CD4-positive, alpha-beta T cell treated with Interleukin-6 for 4 hours (primary cell): ENCODE measurements at places on chromosomes 16 and 17.

DNA sequence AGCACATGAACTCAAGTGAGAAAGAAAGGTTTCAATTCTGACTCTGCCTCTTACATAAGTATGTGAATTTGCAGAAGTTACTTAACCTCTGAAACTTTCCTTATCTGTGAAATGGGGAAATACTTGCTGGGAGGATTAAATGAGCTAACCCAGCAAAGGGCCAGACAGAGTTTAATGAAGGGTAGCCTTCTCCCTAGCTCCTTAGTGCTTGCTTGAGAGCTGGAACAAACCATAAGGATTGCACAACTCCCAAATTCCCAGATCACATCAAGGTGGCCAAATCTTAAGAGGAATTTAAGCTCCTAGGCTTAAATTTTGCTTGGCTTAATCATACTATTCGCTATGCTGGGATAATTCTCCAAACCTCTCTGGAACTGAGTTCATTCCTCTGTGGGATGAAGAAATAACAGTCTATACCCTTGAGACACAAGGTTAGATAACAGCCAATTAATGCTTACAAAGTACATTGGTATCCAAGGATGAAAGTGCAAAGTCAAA is 11.8 kb upstream of the WSB1 start:
- DNase-seq, result no peak

DNA sequence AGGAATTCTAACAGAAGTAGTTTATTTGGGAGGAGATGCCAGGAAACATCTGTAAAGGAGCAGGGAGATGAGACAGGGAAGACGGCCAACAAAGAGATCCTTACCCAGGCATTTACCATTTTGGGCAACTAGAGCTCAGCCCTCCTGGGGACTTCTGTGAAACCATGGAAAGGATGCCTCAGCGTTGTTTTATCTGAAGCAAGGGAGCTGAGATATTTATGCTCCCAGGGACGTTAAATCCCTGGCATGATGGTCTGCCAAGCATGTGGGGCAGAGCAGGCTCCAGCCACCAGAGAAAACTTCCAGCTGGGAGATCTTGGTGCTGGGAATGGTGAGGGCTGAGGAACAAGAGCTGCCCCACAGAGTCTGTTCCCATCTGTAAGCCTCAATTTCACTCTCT is 114.8 kb upstream of the FOXF1 start:
- DNase-seq, result no peak

DNA sequence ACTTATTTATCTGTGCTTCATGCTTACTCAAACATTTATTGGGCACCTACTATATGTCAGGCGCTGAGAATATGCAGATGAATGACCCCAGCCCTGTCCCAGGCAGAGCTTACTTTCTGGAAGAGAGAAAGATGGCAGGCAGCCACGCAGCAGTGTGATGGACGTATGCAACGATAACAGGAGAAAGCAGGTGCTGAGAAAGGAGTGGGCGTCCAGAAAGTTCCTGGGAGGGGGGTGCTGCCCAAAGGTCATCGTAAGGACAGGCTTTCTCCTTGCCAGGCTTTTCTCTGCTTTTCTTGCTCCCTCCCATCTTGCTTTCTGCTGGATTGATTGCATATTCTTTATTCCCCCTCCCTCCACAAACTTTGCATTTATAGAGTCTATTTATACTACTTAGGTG is 124.5 kb downstream of the GAS7 start:
- DNase-seq, result no peak

DNA sequence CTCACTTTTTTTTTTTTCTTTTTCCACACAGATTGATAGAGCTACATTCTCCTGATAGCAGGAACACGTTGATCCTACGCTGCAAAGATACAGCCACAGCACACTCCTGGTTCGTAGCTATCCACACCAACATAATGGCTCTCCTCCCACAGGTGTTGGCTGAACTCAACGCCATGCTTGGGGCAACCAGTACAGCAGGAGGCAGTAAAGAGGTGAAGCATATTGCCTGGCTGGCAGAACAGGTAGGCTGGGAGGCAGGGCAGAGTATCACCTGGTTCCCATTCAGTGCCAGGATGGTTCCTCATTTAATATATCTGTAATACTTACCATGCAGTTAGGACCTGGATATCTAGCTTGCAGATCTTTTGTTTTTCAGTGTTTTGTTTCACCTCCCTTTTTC is 51.1 kb upstream of the VPS4A start:
- no peak for DNase-seq

- no peak for DNase-seq
Observed at GRCh38 chr17:8448310-8448709, 12.6 kb downstream of the NDEL1 start.
